ENCODE measurements at places on chromosomes 11 and 22.

GRCh38 chr22:19038164-19038546, 84.1 kb downstream of the DGCR2 start:
- no peak for DNase-seq

- no peak for DNase-seq
These were observed 318.7 kb downstream of the BRD1 start for GRCh38 chr22:49509016-49509415.

DNA sequence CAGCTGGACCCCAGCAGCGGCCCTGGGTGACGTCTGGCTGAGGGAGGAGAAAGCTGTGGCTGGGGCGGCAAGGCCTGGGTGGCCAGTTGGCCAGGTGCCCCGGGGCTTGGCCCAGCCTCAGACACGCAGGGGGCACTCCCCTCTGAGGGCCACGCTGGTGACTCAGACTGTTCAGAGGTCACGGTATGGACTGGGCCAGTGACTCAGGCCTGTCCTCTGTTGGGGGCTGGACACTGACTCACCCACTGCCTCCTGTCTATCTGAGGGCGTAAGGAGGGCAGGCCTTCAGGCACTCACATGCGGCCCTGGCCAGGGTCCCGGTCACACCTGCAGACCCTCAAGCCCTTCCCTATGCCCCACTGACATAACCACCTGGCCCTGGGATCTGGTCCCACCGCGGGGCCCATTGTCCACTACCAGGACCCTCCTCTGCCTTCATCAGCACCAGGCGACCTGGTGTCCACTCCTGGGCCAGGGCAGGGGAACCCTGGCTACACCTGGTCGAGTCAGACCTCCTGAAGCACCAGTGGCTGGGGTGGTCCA, 3.7 kb upstream of the MUC5AC start:
- DNase-seq, result no peak

DNA sequence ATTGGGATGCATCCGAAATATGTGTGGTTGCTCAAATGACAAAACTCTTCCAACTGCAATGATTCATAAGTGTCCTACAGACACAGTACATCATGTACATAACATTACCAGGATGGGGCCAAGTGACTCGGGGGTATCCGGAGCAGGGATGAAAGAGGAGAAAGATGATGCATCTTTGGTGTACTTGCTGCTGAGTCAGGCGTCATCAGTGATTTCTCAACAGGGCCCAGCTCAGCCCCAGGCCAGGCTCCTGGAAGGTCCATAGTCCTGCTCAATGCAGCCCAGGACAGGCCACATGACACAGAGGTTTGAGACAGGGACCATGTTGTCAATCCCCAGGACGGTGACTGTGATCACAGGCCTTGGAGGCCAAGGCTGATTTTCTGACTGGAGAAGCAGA, 59.3 kb downstream of the GGTLC2 start:
- no peak for DNase-seq

GRCh38 chr22:50672471-50673230, at the start of gene SHANK3:
Gene SHANK3 (plus strand): TSS chr22:50672823.
- DNase-seq, result no peak

DNA sequence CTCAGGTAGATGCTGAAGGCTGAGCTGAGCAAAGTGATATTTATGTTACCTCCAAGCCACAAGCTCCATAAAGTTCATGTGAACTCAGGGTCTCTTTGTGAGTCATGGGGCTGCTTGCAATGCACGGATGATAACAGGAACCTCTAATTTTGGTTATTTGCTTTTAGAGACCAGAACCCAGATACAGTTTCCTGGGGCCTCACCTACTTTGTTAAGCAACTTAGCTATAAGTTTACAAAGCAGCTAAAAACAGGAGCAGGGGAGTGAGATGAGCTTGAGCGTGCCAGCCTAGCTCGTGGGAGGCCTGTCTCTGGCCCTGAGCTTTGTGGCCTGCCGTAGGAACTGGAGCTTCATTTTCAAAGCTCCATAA, 29.2 kb downstream of the SREBF2 start:
- DNase-seq, result no peak

DNA sequence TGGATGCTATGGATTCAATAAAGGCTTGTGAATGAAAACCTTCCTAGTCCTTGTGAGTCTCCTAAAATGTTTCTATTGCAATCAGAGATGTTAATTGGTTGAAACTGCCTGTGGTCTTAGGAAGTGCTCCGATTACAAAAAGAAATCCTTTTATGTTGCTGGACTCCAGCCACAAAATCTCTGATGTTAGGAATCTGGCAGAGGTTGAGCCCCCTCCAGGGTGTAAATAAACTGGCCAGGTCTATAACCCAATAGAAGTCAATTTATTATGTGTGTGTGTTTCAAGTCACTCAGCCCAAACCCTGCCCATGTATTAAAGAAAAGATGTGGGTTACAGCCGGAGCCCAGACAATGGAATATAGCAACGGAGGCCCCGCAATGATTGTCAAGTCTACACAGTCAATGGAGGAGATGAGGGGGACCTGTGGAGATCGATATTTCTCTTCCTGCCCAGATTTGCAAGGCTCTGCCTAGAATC, 218.1 kb upstream of the SORL1-AS1 start:
- no peak for DNase-seq

- no peak for DNase-seq
These were observed 588.4 kb downstream of the OPCML start for GRCh38 chr11:132943706-132944568.

DNA sequence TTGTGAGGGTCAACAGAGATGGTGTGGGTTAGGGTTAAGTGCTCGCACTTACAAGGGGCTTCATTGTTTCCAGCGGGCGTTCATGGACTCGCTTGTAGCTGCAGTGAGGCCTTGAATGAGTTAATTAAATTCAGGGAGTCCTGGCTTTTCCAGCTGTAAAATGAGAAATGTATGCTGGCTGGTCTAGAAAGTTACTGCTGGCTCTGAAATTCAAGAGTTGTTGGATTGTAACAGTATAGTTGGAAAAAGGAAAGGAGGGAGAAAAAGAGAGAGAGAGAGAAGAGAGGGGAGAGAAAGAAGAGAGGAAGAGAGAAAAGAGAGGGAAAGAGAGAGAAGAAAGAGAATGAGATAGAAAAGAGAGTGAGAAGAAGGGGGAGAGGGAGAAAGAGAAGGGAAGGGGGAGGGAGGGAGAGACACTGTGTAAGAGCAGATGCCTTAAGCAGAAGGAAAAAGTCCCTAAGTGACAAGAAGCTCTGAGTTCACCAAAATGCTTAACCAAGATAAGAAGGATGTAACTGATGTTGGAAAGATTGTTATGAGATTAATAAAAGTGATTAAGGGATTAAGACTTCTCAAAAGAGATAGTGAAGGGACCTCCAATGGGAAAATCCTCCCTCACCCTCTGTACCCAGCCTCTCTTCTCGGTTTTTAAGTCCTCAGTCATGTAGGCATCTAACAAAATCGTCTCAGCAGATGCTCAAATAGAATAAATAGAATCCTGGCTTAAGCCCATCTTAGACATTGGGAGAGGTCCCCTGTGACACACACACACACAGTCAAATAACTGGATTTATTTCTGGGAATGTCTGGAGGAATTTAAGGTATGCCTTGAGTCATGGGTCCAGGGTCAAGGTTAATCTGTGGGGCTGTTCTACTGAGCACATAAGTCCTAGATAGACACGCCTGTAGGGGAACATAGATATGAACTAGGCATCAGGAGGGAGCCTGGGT, 477.9 kb downstream of the MIAT start:
- no peak for DNase-seq

- no peak for DNase-seq
These were observed 16.5 kb downstream of the MCAM start for GRCh38 chr11:119300198-119300964.

DNA sequence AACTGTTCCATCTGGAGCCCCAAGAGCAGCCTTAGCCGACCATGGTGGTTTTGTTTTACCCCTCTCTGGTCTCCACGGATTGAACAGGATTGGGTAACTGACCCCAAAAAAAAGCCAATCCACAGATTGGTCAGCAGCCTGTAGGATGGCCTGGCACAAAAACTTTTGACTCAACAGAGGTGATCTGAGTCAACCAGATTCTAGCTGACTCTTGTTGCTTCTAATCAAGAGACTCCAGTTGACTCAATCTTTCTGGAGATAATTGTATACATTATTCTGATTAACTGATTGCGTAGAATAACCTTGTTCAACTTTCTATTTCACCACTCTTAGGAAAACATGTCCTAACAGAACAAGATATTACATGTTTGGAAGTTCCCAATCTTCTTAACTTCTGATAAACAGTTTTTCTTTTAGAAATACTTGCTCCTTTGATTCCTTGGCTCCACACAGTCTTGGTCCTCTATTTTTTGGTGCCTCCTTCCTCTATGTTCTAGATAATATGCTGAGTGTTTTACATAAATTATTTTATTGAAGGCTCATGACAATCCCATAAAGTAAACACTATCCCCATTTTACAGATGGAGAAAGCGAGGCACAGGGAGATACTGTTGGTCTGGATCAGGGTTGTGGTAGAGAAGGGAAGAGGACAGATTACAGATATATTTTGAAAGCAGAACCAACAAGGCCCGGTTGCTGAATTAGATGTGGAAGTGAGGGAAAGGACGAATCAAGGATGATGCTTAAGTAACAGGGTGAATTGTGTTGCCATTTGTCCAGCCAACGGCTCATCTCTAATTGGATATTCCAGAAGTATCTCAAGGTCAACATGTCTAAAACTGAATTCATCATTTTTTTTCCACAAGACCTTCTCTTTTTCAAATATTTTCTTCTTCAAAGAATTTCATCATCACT, 11.5 kb upstream of the ZC3H12C start:
- DNase-seq, result no peak

GRCh38 chr11:128494418-128495332, 92.7 kb downstream of the ETS1 start:
- no peak for DNase-seq

GRCh38 chr11:61972112-61972671, 4.8 kb upstream of the FTH1 start:
- DNase-seq, result no peak
